G401 (cell line): ENCODE measurements at places on chromosomes 2 and 18. TPM values are rescaled to one million over a fixed set of nuclear protein-coding genes. Genes with fewer than 3 reads are reported as not detected.

The FAM237A gene
- total RNA-seq = not detected in 2 replicates

The ST8SIA3 gene
- not detected in 2 replicates for total RNA-seq

The RBFA gene
- 45.1 and 48.6 TPM in 2 replicates for total RNA-seq

The MYO1B gene
- total RNA-seq = 32.6 TPM in 1 of 2 replicates, not detected in the other

The SERPINB2 gene
- total RNA-seq = not detected in 2 replicates

The REEP1 gene
- 1.1 and 4.2 TPM in 2 replicates for total RNA-seq

The WNT10A gene
- total RNA-seq = 0.12 and 1.4 TPM in 2 replicates

The MBD5 gene
- total RNA-seq = 11.4 and 14.5 TPM in 2 replicates

The RTKN gene
- 46.5 and 56.2 TPM in 2 replicates for total RNA-seq

The CYP27A1 gene
- total RNA-seq = not detected in 2 replicates

The CIB4 gene
- not detected in 2 replicates for total RNA-seq
